Activated CD4-positive, alpha-beta T cell treated with anti-CD3 and anti-CD28 coated beads for 4 hours (primary cell): ENCODE measurements at places on chromosomes 11 and 22.

GRCh38 chr11:24046731-24047130 is 450.1 kb upstream of the LUZP2 start:
- no peak for DNase-seq

DNA sequence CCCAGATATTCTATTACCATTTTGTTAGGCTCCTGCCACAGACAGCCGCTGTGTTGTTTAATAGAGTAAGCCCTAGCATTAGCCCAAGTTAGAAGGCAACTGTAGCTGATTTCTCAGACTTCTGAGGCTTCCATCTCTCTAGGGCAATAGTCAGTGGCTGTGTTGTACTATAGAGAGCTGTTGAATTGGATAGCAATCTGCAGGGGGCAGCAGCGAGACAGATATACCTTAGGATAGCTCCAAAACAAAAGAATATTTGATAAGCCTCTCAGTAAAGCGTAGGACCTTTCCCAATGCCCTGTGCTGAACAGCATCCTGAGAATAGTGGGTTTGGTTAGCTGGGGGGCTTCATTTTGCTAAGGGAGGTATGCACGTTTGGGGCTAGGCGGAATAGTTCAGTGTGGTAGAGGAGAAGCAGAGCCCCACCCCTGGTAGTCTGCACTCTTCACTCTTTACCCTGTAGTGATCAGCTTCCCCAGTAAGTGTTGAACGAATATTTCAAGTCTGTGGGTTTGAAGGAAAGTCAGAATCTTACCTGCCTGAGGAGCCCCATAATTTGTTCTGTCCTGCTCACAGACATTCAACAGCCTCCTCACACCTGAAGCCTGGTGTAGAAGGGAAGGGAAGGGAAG is 515.1 kb downstream of the INSC start:
- DNase-seq: no peak

DNA sequence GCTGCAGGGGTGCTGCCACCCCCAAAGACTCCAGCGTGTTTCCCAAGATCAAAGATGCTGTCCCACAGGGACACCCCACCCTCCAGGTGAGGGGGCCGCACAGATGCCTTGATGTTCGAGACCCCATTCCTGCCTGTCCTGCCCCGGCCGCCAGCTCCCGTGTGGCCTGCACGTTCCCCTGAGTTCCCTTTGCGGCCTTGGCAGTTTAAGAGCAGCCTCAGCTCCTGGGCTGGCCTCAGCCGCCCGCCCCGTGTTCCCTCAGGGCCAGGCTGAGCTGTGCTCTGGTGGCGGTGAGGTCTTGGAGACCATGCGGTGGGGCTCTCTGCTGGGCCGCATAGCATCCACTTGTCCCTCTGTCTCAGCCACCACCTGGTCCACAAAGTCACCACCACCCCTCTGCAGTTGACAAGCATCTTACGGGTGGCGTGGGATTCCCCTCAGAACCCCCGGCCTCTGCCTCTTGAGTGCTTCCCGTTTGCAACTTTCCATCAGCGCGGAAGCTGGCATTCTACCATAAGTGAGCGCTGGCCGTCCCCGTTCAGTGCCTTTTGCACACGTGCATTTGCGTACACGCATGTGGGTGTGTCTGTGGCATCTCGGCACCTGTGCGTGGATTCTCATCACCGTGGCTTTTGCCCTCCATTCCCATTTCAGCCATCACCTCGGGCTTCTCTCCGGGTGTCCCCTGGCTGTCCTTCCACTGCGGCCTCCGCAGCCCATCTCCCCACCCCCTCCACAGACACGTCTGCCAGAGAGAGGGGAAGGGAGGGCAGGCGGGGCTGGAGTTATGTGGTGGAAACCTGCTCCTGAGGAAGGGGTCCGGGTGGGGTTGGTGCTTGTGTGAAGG is 35.9 kb downstream of the CTTN start:
- DNase-seq: no peak

- DNase-seq: no peak
Observed at GRCh38 chr22:29226351-29226981, 20.8 kb downstream of the EMID1 start.

DNA sequence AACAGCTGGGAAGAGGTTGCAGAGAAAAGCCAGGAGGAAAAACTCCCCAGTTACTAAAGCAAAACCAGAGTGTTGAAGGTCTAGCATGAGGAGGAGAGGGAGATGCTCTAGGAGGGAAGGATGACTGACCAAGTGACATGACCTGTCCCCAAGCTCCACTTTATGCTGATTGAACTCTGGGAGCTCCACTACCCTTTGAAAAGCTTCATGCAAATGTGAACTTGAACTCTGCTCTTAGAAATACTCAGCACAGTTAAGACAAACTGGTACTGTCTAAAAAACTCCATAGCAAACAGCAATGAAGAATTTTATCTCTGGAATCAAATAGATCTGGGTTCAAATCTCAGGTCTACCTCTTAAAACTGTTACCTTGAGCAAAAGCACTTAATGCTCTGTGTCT is 14.5 kb upstream of the POU2AF1 start:
- no peak for DNase-seq
